Hematopoietic multipotent progenitor cell treated with erythropoietin and hydrocortisone succinate and interleukin-3 and kit ligand, for 6 days (in vitro differentiated cells): ENCODE measurements at places on chromosomes 2 and 18.
A peak's percentile ranks its signal among the peaks of the same experiment; 100 is the strongest.

DNA sequence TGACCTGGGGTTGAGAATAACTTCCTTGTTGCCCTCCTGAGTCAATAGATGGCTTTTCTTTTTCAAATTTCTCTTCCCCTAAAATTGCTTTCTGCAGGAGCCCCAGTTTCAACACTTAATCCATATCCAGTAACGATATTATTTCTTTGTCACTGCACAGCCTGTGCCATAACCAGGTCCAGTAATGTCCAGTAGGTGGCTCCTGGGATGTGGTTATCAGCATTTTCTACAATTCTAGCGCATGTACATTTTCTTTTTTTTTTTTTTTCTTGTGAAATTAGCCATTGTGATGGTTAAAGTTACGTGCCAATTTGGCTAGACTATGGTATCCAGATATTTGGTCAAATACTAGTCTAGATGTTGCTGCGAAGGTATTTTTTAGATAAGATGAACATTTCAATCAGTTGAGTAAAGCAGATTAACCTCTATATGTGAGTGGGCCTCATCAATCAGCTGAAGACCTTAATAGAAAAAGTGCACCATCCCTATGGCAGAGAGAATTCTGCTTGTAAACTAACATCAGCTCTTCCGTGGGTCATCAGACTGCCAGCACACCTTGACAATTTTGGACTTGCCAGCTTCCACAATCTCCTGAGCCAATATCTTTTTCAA, 72.9 kb upstream of the SCG2 start:
- DNase-seq, result peak; percentile 7

- no peak for DNase-seq
These were observed 2.0 kb downstream of the CDH7 start for GRCh38 chr18:65752625-65753325.

- DNase-seq, result no peak
These were observed 21.9 kb upstream of the ALPI start for GRCh38 chr2:232434091-232434490.

GRCh38 chr2:53646788-53647187, 120.8 kb upstream of the CHAC2 start:
- DNase-seq, result no peak

DNA sequence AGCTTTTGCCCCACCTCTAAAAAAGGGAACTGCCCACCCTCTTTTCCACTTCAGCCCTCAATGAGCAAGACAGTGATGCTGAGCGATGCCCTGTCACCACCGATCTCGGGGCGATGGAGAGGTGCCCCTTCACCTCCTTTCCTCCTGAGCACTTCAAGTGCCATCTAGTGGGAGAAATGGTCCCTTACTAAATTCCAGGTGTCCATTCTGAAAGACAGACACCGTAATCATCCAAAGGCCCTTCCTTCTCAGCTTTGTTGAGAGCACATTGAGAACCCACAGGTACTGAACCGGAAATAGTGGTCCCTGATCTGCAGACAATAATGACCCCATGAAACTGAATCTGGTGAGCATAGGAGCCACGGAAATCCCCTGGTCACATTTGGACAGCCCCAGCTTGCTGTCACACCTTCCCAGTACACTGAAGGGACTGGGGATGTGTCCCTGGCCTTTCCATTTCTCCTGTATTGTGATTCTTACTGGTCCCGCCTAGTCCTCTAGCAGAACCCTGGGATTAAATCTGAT, 38.5 kb downstream of the KCTD18 start:
- peak; percentile 66 for DNase-seq

- no peak for DNase-seq
These were observed 115.3 kb upstream of the TANK start for GRCh38 chr2:161044921-161045320.

- DNase-seq, result no peak
These were observed 223.1 kb upstream of the ID2 start for GRCh38 chr2:8458503-8459459.

DNA sequence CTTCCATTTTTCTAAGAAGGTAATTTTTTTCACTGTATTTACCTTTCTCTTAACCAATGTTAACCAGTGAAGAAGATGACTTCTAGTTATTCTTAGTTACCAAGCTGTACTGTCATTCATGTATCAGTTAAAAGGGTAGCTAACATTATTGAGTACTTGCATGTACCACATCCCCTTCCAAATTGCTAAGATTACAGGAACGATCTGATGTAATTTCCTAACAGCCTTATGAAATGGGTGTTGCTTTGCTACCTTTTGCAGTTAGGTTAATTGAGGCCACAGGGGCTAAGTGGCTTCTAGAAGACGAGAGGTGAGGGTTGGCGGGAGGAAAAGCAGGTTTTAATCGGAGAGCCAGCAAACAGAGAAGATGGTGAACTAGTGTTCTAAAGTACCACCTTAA, 1.8 kb upstream of the SULT6B1 start:
- DNase-seq, result no peak

- DNase-seq, result no peak
These were observed 226.1 kb upstream of the REV1 start for GRCh38 chr2:99715956-99716355.

DNA sequence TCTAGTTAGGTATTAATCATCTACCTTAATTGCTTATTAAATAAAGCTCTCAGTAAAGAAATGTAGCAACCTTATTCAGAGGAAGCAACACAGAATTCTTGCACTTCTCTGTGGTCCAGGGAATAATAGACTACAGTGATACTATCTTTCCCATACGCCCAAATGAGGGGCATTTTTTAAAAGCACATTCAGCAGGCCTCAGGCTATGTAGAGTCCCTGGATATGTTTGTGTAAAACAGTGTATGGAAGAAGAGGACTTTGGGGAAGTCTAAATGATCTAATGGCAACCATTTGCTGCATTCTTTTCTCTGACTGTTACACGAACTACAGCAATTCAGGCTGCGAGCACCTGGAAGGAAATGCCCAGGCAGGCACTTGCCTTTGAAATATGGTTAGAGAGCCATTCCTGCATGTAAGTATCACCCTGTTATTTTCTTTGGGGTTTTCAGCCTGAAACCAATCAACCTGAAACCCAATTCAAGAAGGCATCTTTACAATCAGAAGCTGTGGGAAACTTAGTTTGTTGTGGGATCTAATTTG, 1814.7 kb upstream of the CELF4 start:
- no peak for DNase-seq

- no peak for DNase-seq
These were observed 25.3 kb downstream of the MMADHC start for GRCh38 chr2:149562324-149562723.

- DNase-seq, result no peak
These were observed 749.5 kb downstream of the RNF144A start for GRCh38 chr2:7666596-7667259.

- DNase-seq, result no peak
These were observed 87.4 kb upstream of the SERPINE2 start for GRCh38 chr2:224126440-224126839.

DNA sequence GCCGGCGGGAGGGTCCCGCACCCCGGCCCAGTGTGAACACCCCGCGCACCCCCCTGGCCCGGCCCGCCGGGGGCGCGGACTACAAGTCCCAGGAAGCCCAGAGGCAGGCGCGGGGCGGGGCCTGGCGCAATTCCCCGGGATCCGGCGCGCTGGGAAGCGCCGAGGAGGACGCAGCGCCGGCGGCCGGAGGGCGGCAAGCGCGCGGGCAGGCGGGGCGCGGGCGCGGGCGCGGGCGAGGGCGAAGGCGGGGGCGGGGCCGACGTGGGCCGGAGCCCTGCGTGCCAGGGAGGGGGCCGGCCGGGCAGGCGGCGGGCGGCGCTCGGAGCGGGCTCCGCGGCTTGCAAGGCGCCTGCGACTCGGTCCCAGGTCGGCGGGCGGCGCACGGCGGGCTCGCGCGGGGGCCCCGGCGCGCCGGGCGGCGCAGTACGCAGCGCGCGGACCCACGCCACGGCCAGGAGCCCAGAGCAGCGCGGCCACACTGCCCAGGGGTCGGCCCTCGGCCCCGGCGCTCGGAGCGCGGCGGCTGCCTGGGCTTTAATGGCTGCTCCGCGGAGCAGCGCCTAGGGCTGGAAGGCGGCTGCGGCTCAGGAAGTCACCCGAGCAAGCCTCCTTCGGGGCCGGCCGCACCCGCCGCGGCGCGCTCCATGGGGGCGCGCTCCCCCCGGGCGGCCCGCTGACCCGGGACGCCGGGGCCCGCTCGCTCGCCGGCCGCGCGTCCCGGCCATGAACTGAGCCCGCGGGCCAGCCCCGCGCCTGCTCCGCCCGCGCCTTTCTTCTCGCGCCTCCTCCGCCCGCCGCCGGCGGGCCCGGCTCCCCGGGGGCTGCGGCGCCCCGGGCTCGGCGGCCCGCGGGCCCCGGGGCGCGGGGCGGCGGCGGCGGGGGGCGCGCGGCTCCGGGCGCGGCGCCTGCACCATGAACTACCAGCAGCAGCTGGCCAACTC, at the start of gene AGAP1:
TSS of gene AGAP1 (plus strand) at position 269 of the 941 bp plus-strand sequence.
- peak; percentile 69 for DNase-seq

DNA sequence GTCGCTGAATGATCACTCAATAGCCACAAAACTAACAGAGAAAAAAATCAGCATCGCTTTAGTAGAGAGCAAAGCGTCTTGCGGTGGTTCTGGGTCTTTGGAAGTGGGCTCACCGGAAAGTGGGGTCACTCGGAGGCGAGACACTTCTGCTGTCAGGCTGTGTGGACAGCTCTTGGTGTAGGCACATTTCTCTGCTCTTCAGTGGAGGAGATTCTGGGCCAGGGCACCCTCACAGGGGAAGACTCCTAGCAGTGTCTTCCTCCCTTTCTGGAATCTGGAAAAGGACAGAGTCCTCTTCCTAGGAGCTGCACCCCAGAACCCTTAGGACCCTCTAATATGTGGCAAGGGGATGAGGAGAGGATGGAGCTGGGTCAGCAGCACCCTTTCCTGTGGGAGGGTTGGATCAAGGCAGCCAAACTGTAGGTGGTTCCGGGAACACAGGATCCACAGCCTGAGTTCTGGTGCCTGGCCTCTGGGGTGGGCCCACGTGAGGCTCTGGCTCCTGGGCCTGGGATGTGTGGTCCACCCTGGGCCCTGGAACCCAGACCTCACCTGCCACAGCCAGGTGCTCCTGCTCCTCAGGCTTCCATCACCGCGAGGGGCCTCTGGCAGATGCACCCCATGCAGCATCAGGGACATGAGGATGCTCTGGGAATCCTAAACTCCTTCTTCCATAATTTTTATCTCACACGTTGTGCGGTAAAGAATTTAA, 25.1 kb downstream of the GPR35 start:
- DNase-seq, result no peak

DNA sequence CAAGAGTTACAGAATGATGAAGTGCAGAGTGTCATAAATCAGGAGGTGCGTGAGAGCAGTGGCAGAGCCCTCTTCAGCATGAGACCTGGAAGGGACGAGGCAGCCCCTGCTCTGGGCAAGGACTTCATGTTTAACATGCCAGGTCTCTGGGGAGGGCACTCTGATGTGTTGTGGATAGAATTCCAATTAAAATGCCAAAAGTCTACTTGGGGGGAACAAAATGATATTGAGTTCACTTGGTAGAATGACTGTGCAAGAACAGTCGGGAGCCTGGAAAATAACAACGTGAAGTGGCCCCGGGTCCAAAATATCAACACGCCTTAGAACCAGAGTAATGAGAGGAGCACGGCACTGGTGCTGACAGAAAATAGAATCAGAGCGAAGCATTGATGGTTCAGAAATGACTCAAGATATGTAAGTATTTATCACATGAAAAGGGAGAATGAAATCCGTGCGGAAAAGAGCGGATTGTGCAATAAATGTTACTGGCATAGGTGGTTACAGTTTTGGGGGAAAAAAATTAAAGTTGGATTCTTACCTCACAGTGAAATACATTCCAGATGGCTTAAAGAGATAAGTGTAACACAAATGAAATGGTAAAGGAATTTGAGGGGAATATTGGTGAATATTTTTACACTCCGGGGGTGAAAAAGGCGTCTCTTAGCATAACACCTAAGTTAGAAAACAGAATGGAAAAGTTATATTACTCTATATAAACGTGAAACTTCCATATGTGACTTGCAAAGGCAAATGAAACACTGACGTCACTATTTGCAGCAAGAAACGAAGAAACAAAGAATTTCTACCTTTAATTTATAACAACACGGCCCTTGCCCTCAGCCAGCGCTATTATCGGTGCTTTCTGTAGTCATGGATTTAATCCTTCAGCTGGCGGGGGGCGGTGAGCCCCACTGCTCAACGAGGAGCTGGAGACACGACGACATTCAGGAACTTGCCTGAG, 159.4 kb upstream of the TWIST2 start:
- DNase-seq, result no peak

- no peak for DNase-seq
These were observed 152.3 kb downstream of the PRPF40A start for GRCh38 chr2:152564754-152565551.

DNA sequence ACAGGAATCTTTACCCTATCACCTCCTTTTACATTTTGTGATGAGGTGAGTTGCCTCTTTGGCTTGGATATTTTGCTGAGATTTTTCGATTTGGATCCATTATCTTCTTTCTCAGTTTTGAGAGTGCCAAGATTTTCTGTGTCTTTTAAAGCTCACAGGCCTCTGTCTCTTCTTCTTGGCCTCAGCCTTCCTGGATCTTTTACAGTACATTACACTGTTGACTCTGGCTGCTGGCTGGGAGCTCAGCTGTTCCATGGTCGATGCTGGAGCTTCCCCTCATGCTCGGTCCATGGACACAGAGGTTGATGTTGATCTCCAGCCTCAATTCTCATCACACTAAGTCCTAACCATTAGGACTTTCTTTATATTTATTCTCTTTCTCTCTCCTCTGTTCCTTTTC, 332.8 kb upstream of the UBE2E3 start:
- no peak for DNase-seq

DNA sequence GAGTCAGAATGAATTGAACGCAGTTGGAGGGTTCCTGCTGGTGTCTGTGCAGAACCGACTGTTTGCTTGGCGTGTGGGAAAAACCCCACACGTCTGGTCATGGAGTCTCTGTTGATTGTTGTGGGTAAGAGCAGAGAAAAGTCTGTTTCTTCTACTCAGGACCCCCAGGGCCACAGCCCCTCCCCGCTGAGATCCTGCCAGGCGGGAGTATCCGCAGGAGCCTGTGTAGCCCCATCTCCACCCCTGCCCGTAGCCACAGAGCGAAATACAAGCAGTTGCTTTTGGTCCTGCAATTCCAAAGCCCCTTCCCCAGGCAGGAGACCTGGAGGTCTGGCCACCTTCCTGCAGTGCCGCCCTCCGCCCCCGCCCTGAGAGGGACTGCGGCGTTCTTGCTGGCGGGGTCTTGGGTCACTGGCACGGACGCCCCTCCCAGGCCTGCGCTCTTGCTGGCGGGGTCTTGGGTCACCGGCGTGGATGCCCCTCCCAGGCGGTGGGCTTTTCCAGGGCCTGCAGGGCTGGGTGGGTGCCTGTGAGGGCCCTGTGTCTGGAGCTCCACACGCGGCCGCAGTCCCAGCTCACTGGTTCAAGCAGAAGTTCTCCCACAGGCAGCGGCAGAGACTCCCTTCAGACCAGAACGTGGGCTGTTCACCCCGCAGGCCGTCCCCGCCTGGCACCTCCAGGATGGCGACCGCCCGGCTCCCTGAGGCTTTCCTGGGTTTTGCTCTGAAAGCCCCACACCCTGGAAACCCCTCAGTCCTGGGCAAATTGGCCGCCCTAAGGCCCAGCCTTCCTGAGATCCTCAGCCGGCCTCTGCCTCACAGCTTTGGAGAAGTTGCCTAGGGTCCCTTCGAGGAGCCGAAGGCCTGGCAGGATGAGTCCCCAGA, 76.0 kb upstream of the CTDP1 start:
- no peak for DNase-seq

- DNase-seq, result no peak
These were observed 9.3 kb downstream of the RDH14 start for GRCh38 chr2:18551169-18551568.
